ENCODE measurements at places on chromosomes 13 and 19.

DNA sequence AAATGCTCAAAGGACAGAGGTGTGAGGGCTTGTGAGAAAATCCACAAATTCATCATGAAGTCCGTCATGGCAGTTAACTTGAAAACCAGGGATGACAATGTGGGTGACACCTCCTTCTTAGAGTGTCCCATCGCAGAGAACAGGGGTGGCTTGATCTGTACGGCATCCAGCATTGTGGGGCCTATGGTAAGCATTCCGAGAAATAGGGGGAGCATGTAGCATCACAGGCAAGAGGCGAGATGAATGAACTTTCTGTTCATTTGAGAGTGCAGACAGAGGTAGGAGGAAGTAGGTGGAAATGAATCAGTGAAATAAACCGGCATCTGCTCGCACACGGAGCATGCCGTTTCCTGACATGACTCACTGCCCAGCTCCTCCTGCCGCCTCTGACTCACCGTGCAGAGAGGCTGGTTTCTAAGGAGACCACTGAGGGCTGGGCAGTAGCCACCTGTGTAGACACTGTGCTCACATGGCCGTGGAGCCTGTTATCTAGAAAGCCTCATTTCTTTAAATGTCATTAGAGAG is 339.0 kb downstream of the RFC3 start:
- no peak for DNase-seq

GRCh38 chr13:32472194-32472621 is 44.3 kb upstream of the N4BP2L1 start:
- DNase-seq = no peak

DNA sequence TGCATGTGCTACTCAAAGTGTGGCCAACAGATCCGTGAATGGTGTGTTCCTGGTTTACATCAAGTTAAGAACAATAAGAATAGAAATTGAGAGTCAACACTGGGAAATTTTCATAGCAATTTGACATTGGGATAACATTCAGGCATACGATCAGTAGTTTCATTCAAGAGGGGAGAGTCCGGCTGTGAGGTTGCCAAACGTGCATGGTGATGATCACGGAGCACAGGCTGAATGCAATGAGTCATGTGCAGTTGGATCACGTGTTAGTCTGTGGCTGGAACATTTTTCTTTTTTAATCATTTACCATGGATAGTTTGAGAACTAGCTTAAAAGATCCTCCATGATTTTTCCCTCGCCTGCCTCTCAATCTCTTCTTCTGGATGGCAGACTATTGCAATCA is 2.5 kb upstream of the DCT start:
- DNase-seq = no peak

DNA sequence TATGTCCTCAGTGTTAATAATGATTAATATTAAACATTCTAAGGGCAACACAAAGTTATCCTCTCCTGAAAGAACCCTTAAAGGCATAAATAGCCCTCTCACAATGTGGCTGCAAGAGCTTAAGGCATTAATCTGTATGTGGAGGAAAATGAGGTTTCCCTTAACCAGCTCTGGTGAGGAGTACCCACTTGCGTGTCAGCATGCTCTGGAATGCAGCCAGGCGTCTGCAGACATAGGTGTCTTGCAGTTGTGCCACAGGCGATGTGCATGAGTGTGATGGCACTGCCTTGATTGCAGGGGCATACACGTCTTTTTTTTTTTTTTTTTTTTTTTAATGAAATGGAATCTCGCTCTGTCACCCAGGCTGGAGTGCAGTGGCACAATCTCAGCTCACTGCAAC is 91.9 kb downstream of the RAB20 start:
- DNase-seq = no peak

DNA sequence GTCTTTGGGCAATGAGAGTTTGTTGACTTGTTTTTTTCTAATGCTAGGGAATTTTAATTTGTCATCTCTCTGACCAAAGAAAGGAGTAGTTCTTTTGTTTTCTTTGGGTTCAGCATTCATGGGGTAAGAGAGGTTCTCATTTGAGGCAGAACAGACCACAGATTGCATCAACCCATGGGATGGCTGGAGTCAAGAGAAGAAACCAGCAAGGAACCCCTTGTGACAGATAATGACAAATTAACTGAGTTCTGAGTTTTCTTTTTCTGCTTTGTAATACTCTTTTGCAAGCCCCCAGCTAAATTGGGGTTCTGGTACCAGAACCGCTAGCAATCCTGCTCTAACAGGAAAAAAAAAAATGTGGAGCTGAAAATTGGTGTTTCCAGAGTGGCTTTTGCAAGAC is 864.1 kb downstream of the DIAPH3 start:
- no peak for DNase-seq

GRCh38 chr13:42946927-42947326 is 45.1 kb downstream of the EPSTI1 start:
- no peak for DNase-seq

Measured in hypothalamus (tissue), 51 donors.